ENCODE measurements at places on chromosomes 5 and 9. TPM values are rescaled to one million over a fixed set of nuclear protein-coding genes. Genes with fewer than 3 reads are reported as not detected.

Gene HEMGN
- total RNA-seq: not detected

Gene CCNI2
- total RNA-seq: 0.07 TPM

Gene ACOT12
- total RNA-seq: 0.08 TPM

Gene GFPT2
- 62.3 TPM for total RNA-seq

Gene SLC6A3
- total RNA-seq: 1.5 TPM

Gene OCLN
- 10.9 TPM for total RNA-seq

Gene WDR38
- 0.07 TPM for total RNA-seq

Gene RNF180
- 0.42 TPM for total RNA-seq

Gene FOXD4L5
- total RNA-seq: 0.05 TPM

Gene ZNF883
- 1.1 TPM for total RNA-seq

Gene RIMOC1
- 14.4 TPM for total RNA-seq

Gene PCDHGA9
- total RNA-seq: 0.05 TPM

Gene LRRC19
- total RNA-seq: not detected

Gene SLC46A2
- total RNA-seq: not detected

Gene CDHR2
- 0.05 TPM for total RNA-seq

Gene ICE1
- total RNA-seq: 20.9 TPM

Gene PCDHB2
- 3.4 TPM for total RNA-seq

Gene GPR21
- total RNA-seq: not detected

Gene FAM221B
- total RNA-seq: not detected

Gene SIGMAR1
- total RNA-seq: 158 TPM

Gene OR1J2
- total RNA-seq: not detected

Gene PSD2
- 0.02 TPM for total RNA-seq

Gene APBA1
- total RNA-seq: 0.15 TPM

Gene OR1J4
- not detected for total RNA-seq

Gene SAPCD2
- 20.3 TPM for total RNA-seq

Gene TLX3
- not detected for total RNA-seq

Gene IFNB1
- not detected for total RNA-seq

Gene PRRT1B
- not detected for total RNA-seq

Gene SNCB
- 1.7 TPM for total RNA-seq

Gene SPIN1
- total RNA-seq: 48.9 TPM

Gene C5orf58
- not detected for total RNA-seq

Gene SPATA31E1
- total RNA-seq: not detected

Gene RFX3
- 1.3 TPM for total RNA-seq

Gene PCDHGB5
- total RNA-seq: 2.5 TPM

Gene BRD3OS
- total RNA-seq: 17.6 TPM

Gene MARCHF11
- total RNA-seq: not detected

Gene PCDHA9
- not detected for total RNA-seq

Gene TTC23L
- total RNA-seq: 0.21 TPM

Gene ACTBL2
- total RNA-seq: 0.05 TPM

Gene PCDHGC4
- not detected for total RNA-seq

Gene DOCK2
- total RNA-seq: 3.1 TPM

Gene C5orf52
- not detected for total RNA-seq

Gene CEP120
- 8.4 TPM for total RNA-seq

Gene MAP1B
- total RNA-seq: 38.7 TPM

Gene FREM1
- not detected for total RNA-seq

Gene PRR7
- 21.6 TPM for total RNA-seq

Gene MPDZ
- total RNA-seq: 12.2 TPM

Gene NINJ1
- 81.2 TPM for total RNA-seq

Gene ARL14EPL
- total RNA-seq: 0.10 TPM

Gene SAXO1
- total RNA-seq: not detected

All from A549 treated with dexamethasone at 1 μM for 4 hours (cell line).